ENCODE measurements at places on chromosomes 5 and 9.

DNA sequence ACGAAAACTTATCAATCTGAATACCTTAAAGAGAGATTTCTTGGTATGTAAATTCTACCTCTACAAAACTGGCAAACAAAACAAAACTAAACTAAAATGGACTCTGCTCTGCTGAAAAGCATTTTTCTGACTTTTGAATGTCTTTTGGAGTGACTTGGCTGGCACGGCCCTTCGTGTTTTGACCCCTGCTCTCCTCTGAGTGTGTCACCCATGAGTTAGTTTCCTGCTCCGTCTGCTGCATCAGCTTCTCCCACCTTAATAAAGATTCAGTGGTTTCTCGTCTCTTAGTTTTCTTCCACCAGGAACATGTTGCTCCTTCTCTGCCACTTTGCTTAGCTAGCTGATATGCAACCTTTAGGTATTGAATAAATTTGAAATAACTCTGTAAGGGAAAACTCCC, 1084.0 kb upstream of the CDH18 start:
- DNase-seq, result no peak

GRCh38 chr5:178145965-178146820, 7.5 kb downstream of the NHP2 start:
- DNase-seq, result peak; percentile 68

DNA sequence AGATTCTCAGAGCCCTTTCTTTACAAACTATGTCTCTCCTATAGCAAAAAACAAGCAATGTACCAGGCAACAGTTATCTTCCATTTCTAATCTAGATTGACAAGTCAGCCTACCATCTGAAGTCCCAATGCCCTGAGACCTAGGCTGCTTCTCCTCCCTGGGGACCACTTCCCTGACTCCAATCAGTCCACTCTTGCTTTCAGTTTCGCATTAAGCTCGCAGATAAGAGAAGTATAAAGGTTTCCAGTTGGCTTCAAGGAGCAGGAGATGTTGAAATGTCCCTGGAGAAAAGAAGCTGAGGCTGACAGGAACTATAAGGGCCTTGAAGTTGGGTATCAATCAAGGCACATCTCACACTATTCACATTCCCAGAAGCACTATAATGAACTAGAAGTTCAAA, 32.3 kb downstream of the ERP44 start:
- peak; percentile 24 for DNase-seq

- no peak for DNase-seq
Observed at GRCh38 chr9:114499528-114499927, 5.7 kb downstream of the WHRN start.

GRCh38 chr9:87751423-87751822, 25.5 kb downstream of the CTSL start:
- no peak for DNase-seq

DNA sequence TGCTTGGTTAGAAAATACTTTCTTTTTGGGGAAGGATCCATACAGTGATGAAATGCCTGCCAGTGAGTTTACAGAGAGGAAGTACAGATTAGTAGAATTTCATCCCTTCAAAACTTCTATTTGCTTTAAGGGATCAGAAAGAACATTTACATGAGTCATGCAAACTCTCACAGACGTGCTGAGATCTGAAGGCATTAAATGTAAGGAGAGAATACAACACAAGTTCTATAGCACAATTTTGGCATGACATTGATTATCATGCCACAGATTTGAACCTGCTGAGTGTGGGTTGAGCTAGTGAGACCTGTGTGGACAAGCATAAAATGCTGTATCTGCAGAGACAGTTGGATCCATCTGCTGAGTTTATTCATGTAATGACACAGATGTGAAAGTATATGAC, 613.6 kb upstream of the SEMA6A start:
- DNase-seq, result no peak

GRCh38 chr5:109903061-109903460, 213.3 kb downstream of the MAN2A1 start:
- DNase-seq, result no peak

- no peak for DNase-seq
Observed at GRCh38 chr5:74274326-74274725, 366.2 kb downstream of the ENC1 start.

GRCh38 chr9:95406121-95406520, 88.6 kb upstream of the FANCC start:
- DNase-seq, result no peak

DNA sequence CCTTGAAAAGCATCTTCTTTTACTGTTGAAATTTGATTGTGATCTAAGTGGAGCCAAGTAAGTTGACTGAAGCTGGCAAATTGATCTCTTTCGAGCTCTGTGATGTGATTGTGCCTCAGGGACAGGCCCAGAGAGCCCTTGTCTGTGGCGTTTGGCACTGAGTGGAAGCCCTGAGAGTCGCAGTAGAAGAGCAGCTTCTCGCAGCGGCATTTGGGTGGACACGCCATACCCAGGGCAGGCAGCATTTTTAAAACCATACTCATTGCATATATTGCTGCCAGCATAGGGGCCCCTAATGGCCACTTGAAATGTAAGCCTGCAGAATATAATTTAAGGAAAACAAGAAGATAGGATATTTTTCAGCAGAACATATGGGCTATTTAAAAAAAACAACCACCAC, 894 bp downstream of the LRRTM2 start:
- no peak for DNase-seq

DNA sequence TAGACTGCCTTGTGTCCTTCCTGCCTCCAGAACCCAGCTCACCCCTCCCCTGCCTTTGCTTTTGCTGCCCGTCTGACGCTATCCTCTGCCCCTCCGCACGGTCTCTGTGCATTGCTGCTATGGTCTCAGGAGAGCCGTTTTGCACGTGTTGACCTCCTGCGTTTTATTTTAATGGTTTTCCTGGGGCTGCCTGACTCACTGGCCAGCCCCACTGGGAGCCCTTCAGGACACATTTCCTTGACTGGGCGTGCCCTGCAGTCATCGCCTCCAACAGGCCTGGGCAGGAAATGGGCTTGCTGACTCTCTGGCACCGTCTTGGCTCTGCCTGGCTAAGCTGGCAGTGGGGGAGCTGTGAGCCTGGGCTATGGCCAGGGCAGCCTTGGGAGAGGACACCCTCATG, 17.9 kb upstream of the ASS1 start:
- no peak for DNase-seq

- no peak for DNase-seq
Observed at GRCh38 chr5:68347536-68347935, 132.0 kb downstream of the PIK3R1 start.

DNA sequence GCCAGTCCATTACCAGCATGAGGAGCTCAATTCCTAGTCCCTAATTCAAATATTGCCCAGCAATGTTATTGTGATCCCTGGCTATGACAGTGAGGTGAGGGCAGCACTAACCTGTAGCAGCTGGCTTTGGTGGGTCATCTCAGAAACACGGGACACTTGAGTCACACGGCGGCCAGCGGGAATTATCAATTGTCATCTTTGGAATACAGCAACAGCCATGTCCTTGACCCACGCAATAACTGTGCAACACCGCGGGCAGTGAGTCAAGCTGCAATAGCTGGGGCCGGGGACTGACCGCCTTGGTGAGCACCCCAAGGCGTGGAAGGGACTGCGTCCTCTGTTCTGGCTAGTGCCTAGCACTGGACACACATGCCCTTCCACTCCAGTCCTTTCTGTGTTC, 62.5 kb upstream of the ALDH1B1 start:
- DNase-seq, result no peak

- DNase-seq, result no peak
Observed at GRCh38 chr5:19777363-19777762, 210.6 kb downstream of the CDH18 start.

- DNase-seq, result no peak
Observed at GRCh38 chr5:67844924-67845323, 370.6 kb upstream of the PIK3R1 start.

- no peak for DNase-seq
Observed at GRCh38 chr5:456351-457194, 13.6 kb downstream of the EXOC3 start.

- no peak for DNase-seq
Observed at GRCh38 chr9:126343271-126343700, 16.7 kb downstream of the MVB12B start.

DNA sequence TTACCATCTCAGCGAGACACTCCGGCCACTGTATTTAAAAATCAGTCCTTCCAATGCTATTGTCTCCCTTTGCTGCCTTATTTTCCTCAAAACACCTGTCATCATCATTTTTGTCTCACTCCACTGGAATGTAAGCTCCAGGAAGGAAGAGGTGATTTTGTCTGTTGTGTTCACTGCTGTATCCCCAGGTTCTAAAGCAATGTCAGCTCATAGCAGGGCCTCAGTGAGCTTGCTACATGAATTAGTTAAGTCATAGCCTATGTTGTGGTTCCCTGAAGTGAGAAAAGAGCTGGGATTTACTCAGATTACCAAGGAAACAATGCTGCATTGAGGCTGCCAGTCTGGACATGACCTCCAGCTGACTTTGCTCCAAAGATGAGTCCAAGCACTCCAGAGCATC, 137.6 kb upstream of the RASEF start:
- no peak for DNase-seq

DNA sequence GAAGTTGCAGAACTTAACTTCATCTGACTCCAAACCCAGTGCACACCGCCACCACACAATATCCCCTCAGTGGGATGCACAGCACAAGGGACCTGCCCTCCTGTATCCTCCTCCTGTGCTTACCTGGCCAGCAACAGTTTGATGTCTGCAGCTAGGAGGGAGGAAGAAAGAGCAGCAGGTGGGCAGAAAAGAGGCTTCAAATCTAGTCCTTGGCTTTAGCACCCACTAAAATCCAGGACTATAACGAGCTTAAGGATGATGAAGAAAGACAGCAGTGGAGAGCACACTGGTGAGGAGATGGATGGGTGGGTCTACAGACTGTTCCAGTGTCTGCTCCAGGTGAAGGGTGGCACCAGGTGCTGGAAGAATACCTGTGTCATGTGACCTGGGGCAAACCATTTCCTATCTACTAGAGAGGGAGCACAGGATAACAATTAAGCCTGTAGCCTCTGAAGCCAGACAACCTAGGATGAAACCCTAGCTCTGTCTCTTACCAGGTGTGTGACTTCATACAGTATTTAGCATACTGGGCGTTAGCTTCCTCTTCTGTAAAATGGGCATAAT, 100.0 kb downstream of the SH3TC2 start:
- no peak for DNase-seq

GRCh38 chr9:135939351-135940265, 21.6 kb downstream of the UBAC1 start:
- DNase-seq, result no peak

DNA sequence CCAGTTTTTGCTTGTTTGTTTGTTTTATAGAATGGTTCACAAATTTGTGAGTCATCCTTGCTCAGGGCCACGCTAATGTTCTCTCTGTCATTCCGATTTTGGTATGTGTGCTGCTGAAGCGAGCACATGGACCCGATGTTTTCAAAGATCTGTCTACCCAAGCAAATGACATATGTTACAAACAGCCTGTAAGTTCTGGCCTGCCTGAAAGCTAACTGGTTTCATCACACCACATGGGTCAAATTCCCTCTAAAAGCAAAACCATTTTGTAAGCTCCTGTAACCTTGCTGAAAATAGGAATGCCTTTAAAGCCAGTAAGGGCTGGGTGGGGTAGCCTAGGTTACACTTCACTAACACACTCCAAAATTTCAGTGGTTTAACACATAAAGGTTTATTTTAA, 25.4 kb downstream of the DMRT3 start:
- no peak for DNase-seq

- no peak for DNase-seq
Observed at GRCh38 chr5:172223901-172224873, 30.2 kb downstream of the EFCAB9 start.

DNA sequence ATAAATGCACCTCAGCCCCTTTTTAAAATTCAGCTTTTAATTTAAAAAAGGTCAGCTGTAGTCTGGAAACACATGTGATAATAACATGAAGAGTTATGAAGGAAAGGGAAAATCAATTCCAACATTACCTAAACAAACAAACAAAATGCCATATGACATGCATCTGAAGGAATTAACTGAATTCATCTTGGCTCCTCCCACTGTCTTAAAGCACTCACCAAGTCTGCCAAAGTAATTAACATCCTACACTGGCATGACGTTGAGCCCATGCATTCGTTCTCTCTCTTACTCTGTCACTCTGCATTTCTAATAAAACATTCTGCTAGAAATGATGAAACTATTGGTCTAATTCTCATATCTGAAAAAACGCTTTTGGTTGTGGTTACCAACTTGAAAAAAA, 37.7 kb downstream of the TSSK1B start:
- DNase-seq, result no peak

DNA sequence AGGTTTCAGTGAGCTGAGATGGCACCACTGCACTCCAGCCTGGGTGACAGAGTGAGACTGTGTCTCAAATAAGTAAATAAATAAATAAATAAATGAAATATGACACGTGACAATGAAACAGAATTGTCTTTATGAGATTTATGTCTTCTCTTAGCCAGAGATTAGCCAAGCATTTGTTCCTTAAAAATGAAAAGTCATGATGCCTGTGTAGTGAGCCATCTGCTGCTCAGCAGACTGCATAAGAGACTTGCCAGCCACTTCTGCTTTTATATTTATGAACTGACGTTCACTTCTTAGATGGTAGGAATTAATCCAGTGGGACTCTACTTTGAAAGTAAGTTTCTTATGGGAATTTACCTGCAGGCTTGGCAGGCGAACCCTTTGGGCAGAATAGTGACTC, 227.4 kb downstream of the NR3C1 start:
- DNase-seq, result peak; percentile 2

- no peak for DNase-seq
Observed at GRCh38 chr5:167877114-167877722, 414.2 kb upstream of the WWC1 start.

DNA sequence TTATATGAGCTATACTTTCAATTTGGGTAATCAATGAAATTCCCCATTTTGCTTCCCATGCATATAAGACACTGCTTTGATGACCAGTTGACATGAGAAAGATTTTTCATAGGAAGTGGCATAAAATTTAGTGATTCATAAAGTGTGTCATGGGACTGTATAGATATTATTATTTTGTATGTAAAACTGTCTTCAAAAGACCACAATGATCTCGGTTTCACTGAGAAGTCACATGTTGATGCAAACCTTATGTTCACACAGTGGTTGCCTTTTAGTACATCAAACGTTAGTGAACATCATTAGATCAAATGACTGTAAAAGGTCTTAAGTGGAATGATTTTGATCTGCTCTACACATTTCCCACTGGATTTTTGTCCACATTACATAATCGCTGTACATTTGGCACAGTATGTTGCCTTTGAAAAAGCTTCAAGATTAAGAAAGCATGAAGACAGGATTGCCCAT, 349.2 kb upstream of the MEF2C start:
- DNase-seq, result no peak
